NCI-H2227 treated with DMSO at 0.1 percent for 48 hours (cell line): ENCODE measurements at places on chromosomes 12 and 14.

DNA sequence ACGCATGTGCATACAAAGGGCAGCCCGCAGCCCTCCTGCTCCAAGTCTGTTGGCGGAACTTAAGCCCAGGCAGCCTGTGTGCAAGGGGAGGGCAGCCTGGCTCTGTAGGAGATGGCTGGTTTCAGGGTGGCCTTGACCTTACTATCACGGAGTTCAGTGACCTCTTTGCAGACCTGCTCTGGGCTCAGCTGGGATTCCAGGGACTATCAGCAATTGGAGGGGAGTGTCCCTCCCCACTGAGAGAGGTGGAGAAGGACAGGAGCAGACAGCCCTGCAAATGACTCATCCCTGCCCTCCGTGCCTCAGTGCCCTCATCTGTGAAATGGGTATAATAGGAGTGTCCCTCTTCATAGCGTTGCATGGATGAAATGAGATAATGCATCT is 66.2 kb upstream of the DLK1 start:
- no peak for DNase-seq

DNA sequence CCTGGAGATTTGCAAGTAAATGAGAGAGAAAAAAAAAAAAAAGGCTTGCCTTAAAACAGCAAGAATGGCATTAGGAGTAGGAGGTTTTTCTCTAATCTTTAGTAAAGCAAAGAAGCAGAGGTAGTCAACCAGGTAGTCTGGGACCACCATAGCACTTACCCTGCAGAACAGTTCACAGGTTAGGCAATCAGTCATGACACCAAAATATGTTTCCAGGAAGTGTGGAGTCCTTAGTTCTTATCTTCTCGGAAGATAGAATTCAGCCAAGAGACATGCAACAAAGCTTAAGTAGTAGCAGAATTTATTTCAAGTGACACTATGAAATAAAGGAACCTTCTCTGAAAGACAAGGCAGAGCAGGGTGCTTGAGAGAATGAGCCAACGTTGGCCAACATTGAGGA is 295.8 kb downstream of the IPO8 start:
- DNase-seq: no peak

- no peak for DNase-seq
Measured at GRCh38 chr14:69325086-69325485, 65.1 kb downstream of the GALNT16 start.

DNA sequence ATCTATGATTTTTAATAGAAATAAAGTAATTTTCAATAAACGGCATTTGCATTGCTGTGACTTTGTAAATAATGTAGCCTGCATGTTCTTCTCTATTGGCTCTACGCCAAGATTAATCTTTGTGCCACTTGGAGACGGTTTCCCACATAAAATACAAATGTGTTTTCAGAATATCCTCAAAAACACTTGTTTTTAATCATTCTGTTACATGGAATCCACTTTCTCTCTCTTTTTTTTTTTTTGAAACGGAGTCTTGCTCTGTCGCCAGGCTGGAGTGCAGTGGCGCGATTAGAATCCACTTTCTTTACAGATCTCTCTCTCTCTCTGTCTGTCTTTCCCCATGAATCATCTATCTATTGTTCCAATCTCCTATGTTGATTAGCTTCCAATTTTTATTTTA is 22.8 kb upstream of the SSPN start:
- DNase-seq: no peak

- DNase-seq: no peak
Measured at GRCh38 chr12:60522684-60523400, 927.0 kb downstream of the SLC16A7 start.

DNA sequence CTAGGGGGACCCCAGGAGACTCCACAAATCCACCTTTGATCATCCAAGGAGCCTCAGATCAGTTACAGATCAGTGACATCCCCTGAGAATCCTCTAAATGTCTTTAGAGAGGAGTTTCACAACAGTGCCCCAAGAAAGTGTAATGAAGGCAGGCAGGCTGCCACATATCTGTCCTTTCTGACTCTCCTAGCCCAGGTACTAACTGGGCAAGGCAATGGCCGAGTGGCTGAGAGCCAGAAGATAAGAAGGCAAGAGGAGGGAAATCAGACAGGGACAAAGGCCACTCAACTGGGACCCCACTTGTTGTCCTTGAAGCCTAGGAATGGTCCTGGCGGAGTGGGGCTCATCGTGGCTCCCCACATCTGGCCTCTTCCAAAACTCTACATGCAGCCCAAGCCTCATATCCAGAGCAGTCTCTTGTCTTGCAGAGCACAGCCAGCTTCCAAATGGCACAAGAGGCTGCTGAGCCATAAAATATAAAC is 11.6 kb downstream of the ACTN1 start:
- no peak for DNase-seq

DNA sequence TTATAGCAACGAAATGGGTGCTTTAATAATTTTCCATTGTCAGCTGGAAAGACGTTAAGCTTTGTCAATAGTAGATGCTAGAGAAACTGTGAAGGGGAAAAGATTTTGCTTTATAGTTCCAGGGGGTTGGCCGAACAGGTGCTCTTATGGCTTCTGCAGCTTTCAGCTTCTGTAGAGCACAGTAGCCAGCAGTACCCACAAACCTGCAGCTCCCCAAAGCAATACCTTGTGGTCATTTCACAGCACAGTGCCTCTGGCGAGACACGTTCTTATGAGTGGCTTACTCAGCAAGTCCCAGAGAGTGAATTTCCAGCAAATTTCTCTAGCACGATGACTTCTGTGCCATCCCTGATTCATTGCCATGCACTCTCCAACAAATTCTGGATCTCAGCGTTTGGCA is 416.3 kb upstream of the ATP2B1 start:
- DNase-seq: no peak

- DNase-seq: peak; percentile 23
Measured at GRCh38 chr12:7439579-7440505, 4.1 kb downstream of the CD163L1 start.

- no peak for DNase-seq
Measured at GRCh38 chr14:61179061-61179690, 102.0 kb downstream of the TMEM30B start.

DNA sequence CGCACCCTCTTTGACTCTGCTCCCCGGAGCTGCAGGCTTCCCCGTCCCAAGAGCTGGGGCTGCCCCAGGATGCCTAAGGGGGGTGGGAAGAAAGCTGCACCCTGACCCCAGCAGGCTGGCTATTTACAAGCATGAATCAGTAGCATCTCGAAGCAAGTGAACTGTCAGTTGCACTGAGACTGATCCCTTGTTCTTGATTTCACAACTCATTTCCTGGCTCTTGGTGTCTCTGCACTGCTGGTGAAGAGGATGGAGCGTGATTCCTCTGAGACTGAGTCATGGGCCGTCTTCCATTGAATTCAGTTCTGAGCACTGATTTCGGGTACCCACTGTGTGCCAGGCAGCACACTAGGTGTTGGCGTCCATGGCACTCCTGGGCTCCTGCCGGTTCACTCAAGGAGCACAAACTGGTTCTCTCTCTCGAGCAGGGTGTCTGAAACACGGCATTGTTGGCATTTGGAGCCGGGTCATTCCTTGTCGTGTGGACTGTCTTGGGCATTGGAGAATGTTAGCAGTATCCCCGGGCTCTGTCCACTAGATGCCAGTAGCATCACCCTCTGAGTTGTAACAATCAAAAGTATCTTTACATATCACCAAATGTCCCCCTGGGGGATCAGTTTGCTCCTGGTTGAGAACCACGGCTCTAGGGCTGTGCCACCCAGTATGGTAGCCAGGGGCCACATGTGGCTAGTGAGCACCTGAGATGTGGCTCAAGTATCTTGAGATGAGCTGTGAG is 86.9 kb downstream of the RIN3 start:
- DNase-seq: no peak

- DNase-seq: peak; percentile 82
Measured at GRCh38 chr12:23640754-23641153, 308.7 kb downstream of the SOX5 start.

DNA sequence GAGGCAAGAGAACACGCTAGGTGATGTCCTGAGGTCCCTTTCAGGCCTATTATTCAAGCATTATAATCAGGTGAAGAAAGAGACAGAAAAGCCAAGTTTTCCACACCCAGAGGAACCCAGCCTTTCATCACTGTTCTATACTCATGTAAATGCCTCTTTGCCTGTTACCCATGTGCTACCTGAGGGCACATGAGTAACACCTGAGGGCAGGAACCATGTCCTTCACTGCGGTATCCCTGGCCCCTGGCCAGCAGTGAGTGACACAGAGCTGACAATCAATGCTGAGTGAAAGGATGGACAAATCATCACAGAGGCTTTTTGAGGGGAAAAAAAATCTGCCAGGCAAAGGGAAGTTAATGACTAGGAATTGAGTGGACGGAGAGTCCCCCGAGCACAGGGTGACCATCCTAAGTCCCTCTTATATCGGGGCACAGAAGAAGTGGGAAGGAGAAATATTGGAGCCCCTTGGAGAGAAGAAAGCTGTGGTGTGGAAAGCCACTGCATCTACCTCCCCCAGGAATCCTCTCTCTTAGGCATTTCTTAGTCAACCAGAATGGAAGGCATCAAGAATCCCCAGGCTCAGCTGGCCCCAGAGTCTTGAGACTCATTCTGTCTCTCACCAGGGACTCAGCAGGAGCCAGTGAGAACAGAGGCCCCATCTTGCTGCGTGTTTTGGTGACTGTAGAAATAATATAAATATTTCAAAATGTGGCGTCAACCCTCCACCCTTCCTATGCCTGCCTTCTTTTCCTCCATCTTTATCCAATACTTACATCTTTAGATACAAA is 212.9 kb downstream of the DPF3 start:
- no peak for DNase-seq

- DNase-seq: no peak
Measured at GRCh38 chr12:52703878-52704277, 554 bp upstream of the KRT77 start.

- no peak for DNase-seq
Measured at GRCh38 chr12:27780612-27781408, 774 bp upstream of the MANSC4 start.

DNA sequence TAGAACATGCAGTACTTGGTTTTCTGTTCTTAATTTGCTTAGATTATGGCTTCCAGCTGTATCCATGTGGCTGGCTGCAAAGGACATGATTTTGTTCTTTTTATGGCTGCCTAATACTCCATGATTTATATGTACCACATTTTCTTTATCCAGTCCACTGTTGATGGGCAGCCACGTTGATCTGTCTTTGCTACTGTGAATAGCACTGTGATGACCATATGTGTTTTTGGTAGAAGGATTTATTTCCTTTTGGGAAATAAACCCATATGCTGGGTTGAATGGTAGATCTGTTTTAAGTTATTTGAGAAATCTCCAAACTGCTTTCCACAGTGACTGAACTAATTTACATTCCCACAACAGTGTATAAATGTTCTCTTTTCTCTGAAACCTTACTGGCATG is 86.2 kb upstream of the FERMT2 start:
- DNase-seq: no peak

DNA sequence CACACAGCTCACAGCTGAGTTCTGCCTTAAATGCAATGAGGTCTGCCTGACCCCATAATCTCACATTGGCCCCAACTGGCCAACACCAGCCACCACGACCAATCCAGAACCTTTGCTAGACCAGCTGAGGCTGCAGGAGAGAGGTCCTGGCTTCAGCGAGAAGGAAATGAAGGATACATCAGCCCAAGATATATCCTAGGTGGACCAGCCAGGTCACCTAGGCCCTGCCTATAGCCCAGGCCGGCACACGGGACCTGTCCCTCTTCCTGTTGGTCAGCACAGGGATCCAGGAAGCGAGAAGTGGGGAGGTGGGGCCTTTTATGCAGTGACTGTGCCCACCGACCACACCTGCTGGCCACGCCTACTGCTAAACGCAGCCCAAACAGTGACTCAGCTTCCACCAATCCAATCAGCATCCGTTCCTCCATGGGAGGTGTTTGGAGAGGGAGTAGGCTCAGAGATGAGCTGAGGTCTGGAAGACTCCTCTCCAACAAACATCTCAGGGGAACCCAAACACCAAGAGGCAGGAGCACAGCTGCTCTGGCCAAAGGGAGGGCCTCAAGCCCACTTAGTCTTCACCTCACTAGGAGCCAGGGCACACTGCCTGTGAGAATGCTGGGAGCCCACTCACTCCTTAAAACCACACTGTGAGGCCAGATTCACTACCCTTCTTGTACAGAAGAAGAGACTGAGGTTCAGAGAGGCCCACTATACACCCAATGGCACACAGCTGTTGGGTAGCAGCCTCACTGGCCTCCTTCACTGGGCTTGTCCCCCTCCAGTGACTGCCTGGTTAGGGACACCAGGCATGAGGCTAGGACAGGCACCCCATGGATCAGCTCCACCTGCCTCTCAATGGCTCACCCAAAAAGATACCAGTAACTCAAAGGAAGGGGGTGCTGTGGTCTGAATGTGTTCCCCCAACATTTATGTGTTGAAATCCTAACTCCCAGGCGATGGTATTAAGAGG is 51.3 kb upstream of the PPP2R5C start:
- no peak for DNase-seq

DNA sequence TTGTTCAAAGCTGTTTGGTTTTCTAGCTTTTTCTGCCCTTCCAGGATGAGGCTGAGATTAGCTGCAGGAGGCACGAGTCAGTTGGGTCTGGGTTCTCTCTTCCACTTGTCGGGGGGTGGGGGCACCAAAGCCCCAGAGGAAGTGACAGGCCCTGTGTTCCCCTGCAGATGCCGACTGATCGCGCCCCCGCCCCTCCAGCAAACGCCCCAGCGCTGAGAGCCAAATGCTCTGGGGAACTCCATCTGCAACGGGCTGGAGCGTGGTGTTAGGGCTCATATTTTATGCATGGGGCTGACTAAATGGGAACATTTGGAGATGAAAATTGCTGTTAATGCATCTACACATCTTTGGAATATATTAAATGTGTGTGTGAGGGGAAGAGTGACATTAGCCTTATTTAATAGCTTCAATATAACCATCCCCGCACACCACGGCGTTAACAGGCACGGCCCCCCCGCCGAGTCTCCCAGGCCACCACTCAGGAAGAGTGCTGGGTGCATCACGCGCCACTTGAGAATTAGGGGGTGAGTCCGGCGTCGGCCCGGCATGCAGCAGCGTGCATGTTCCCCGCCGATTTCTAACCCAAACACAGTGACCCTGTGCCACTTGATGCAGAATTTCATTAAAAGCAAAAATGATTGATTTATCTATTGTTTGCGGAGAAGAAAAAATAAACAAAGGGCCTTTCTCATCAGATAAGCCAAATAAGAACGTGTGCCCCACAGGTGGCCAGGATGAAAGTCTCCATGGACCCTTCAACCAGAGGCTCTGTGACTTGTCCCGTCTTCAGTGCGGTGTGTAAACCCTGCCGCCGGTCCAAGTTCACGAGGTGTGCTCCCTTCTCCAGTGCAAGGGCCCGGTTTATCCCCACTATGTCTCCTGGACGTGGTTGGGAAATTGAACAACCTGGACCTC is 165.0 kb upstream of the RTL1 start:
- DNase-seq: no peak

DNA sequence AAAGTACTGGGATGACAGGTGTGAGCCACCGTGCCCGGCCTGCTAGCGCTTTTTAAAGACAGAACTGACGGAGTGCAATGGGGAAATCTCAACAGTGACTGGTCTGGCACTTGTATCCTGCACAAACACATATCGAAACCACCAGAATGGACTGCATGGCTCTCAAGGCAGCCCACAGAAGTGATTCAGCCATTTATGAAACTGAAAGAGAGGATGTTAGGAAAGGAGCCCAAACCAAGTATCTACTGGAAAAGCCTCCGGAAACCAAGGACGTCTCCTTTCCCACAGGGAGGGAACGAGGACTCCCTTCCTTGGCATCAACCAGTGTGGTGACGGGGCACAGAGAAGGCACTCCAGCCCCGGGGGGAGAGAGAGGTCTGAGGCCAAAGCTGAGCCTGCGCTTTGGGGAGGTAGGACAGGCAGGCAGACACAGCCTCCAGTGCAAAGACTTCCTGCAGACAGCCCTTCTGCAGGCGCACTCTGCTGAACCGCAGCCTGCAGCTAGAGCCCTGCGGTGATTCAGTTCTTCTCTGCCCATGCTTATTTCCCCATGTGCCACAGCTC is 16.5 kb downstream of the SLC15A4 start:
- no peak for DNase-seq
